HCT116 (cell line): ENCODE measurements at places on chromosomes 12 and 14. TPM values are rescaled to one million over a fixed set of nuclear protein-coding genes. Genes with fewer than 3 reads are reported as not detected.

Gene SDSL
- 19.1 TPM for total RNA-seq

Gene TAS2R46
- 0.42 TPM for total RNA-seq

Gene ADAMTS20
- total RNA-seq: not detected

Gene ACSM4
- total RNA-seq: not detected

Gene CAPZA3
- total RNA-seq: not detected

Gene ANKRD33
- not detected for total RNA-seq

Gene ZDHHC22
- total RNA-seq: 0.10 TPM

Gene EID3
- 3.0 TPM for total RNA-seq

Gene TTC6
- 0.10 TPM for total RNA-seq

Gene PLEKHG3
- 55.6 TPM for total RNA-seq

Gene ACOT4
- not detected for total RNA-seq

Gene RDH11
- 54.6 TPM for total RNA-seq

DNA sequence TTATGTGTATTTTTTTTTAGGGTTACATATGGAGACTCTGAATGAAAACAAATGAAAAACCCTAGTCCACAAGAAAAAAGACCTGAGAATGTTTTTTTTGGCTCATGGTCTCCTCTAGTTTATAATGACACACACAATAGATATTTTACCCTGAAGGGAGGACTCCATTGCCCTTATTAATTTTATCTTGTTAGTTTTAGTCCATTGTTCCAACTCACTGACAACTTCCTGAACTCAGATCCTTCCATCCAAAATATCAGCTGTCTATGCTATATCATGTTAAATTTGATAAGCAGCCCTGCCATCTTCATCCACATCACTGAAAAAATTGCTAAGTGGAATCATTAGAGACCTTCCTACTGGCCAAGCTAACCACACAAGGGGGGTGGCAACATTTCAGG lies 232.1 kb downstream of the MON2 start:
- peaks cover 28% of the 10 kb centered on the region for H3K4me1 ChIP-seq
- no peak for DNase-seq
- no peaks in the 10 kb centered on the region for H3K36me3 ChIP-seq
- H3K4me3 ChIP-seq: no peak overlapping the region
- no peak overlapping the region for H3K27ac ChIP-seq

DNA sequence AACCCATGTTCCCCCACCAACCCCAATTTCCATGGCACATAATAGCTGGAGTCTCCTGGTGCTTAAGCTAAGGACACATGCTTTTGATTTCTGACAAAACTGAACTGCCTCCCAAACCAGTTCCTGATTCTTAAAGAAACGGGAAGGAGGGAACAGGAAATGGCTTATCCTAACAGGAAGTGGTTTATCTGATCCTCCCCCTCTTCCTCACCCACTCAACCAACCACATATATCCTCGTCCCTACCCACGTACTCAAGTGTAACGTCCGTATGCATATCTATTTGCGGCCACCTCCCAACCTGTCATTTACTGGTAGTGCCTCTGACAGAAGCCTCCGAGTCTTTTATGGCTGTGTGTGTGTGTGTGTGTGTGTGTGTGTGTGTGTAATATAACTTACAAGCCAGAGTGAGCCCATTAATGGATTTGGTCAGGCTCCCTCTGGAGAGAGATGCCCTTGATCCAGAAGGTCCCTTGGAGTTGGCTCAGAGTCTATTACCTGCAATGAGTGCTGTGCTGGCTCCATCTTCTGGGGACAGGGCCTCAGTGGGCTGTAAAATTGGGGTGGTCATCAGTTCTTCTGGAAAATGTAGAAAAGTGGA lies 7.7 kb downstream of the DAZAP2 start:
- H3K27me3 ChIP-seq: no peaks in the 10 kb centered on the region
- no peak for DNase-seq
- no peak overlapping the region for H3K4me3 ChIP-seq
- peaks cover 33% of the 10 kb centered on the region for H3K36me3 ChIP-seq

GRCh38 chr12:44507461-44507860 lies 368.7 kb downstream of the NELL2 start:
- H3K27ac ChIP-seq: no peak overlapping the region
- no peaks in the 10 kb centered on the region for H3K27me3 ChIP-seq
- DNase-seq: no peak
- no peaks in the 10 kb centered on the region for H3K4me1 ChIP-seq
- no peaks in the 10 kb centered on the region for H3K36me3 ChIP-seq

DNA sequence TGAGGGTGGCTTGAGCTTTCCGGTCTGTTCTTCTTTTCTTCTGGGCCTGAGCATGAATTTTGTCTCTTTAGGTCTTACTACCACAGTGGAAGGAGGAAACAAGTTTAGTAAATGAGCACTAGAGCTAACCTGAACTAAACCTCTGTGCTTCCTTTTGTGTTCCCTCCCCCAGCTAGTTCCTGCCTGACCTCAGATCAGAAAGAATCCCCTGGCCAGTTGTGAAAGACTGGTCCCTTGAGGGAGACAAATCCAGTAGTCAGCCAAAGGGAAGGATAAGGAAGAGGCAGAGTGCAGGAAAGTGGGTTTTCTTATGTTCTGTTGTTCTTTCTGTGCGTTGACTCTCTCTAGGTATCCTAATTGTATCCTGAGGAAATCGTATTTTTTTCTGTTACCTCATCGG lies 17.5 kb downstream of the ZNF664 start:
- H3K27me3 ChIP-seq: no peaks in the 10 kb centered on the region
- H3K27ac ChIP-seq: no peak overlapping the region
- no peaks in the 10 kb centered on the region for H3K4me1 ChIP-seq
- DNase-seq: no peak

DNA sequence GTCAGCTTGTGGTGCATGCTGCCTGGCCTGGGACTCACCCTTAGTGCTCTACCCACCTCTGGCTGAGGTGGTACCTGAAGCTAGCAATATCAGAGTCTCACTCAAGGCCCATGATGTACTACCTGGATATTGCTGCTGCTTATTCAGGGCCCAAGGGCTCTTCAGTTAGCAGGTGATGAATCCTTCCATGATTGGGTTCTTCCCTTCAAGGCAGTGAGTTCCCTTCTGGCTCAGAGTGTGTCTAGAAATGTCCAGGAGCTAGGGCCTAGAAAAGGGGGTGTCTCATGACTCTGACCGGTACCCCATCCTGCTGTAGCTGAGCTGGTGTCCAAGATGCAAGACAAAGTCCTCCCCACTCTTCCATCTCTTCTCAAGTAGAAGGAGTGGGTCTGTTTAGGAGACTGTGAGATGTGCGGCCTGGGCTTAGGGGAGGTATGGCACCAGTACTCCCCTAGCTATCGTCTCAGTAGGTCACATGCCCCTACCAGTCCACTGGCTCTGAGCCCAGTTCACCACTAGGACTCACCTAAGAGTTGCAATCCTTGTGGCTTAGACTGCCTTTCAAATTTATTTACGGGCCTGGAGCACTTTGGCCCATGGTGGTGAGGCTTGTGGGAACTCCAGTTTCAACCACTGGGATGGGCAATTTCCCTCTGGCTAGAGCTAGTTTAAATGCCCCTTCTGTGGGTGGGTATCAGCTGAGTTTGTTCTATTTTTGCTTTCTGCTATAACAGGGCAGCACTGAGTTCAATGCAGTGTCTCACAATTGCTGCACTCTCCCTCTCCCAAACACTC lies 12.2 kb downstream of the PRORP start:
- H3K36me3 ChIP-seq: peaks cover 4% of the 10 kb centered on the region; the same call in 1 of the 2 replicates
- H3K27me3 ChIP-seq: no peaks in the 10 kb centered on the region
- DNase-seq: no peak
- H3K27ac ChIP-seq: no peak overlapping the region

- no peaks in the 10 kb centered on the region for H3K4me1 ChIP-seq
- H3K36me3 ChIP-seq: no peaks in the 10 kb centered on the region
- no peak overlapping the region for H3K27ac ChIP-seq
- DNase-seq: no peak
- no peaks in the 10 kb centered on the region for H3K27me3 ChIP-seq
- H3K4me3 ChIP-seq: no peak overlapping the region
Measured at GRCh38 chr12:53147653-53148052, 32.9 kb upstream of the ZNF740 start.

- H3K27ac ChIP-seq: no peak overlapping the region
- no peak overlapping the region for H3K4me3 ChIP-seq
- H3K36me3 ChIP-seq: peaks cover 6% of the 10 kb centered on the region
- no peaks in the 10 kb centered on the region for H3K27me3 ChIP-seq
- H3K4me1 ChIP-seq: no peaks in the 10 kb centered on the region
- DNase-seq: no peak
Measured at GRCh38 chr12:100311317-100311716, 44.3 kb downstream of the SCYL2 start.

DNA sequence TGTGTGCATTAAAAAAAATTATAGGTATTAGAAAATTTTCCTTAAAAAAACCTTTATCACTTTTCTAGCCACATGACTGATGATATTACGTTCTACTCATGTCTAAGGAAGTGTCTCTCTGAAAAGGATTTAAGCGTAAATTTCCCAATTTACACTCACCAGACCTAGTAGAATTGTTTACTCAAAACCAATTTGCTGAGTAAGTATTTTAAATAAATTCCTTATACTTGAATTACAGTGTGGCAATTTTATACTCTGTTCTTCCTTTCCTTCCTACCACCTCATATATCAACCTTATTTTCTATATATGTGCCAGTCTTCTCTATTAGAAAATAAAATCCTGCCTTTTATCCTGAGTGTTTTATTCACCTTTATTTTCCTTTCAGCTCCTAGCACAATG lies 1035.1 kb downstream of the TRHDE start:
- no peaks in the 10 kb centered on the region for H3K4me1 ChIP-seq
- H3K27ac ChIP-seq: no peak overlapping the region
- H3K4me3 ChIP-seq: no peak overlapping the region
- no peaks in the 10 kb centered on the region for H3K27me3 ChIP-seq
- no peak for DNase-seq
- no peaks in the 10 kb centered on the region for H3K36me3 ChIP-seq

DNA sequence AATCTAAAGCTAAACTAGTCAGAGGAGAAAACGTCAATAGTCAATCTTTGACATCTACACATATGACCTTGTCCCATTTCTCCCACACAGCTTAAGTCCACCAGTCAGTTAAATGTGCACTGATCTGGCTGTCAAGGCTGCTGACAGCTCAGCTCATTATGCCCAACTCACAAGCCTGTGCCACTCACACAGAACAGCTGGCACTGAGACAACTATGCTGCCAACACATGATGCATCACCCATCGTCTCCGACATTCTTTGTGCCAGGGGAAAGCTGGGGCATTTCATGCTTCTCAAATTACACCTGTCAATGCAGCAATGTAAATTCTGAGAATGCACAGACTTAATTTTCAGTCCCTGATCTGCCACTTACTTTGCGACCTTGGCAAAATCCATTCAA lies 25.3 kb downstream of the GNS start:
- H3K36me3 ChIP-seq: peaks cover 6% of the 10 kb centered on the region; the same call in 1 of the 2 replicates
- H3K27ac ChIP-seq: no peak overlapping the region
- H3K27me3 ChIP-seq: no peaks in the 10 kb centered on the region
- H3K4me1 ChIP-seq: peaks cover 12% of the 10 kb centered on the region
- H3K4me3 ChIP-seq: no peak overlapping the region

GRCh38 chr12:80293759-80294158 lies 150.3 kb upstream of the PTPRQ start:
- DNase-seq: no peak
- no peak overlapping the region for H3K27ac ChIP-seq
- H3K27me3 ChIP-seq: no peaks in the 10 kb centered on the region
- H3K36me3 ChIP-seq: no peaks in the 10 kb centered on the region
- H3K4me1 ChIP-seq: no peaks in the 10 kb centered on the region

DNA sequence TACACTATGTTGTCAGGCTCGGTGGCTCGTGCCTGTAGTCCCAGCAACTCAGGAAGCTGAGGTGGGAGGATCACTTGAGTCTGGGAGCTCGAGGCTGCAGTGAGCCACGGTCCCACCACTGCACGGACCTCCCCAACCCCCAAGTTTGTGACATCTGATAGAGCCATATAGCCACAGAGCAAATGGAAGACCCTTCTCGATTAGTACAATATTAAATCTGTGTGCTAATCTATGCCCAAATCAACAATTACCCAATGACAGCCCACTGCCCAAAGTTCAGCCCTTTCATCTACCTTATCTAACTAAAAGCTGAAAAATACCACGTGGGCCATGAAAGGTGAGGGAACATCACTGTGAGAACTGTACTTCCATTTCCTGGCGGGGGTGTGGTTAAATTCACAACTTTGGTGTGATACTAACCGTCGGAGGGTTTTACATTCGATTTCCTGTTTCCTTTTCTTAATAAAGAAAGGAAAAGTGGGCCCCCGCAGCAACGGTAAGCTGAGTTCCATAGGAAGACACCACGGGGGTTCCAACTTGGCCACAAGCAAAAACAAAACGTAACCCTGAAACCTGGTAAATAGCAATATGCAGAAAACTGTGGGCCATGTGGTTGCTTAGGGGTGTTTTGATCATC lies 31.2 kb upstream of the FOS start:
- H3K27me3 ChIP-seq: no peaks in the 10 kb centered on the region
- no peaks in the 10 kb centered on the region for H3K4me1 ChIP-seq
- no peak overlapping the region for H3K27ac ChIP-seq
- no peak for DNase-seq

DNA sequence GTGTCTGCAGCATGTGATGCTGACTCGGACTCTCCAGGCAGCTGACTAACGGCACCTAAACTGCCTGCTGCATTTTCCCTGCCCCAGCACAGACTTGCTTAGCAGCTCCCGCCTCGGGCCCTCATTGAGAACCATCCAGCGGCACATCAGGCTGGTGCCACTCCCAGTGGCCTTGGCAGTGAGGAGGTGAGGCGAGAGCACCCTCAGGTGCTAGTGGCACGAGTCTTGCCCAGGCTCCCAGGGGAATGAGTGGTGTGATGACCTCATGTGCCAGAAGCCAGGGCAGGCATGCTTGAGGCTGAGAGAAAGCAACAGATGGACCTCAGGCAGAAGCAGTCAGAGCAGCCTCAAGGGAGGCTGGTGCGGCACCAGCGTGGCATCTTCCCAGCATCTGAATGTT lies 60.2 kb downstream of the PRKCH start:
- no peak overlapping the region for H3K27ac ChIP-seq
- H3K36me3 ChIP-seq: no peaks in the 10 kb centered on the region
- H3K4me3 ChIP-seq: no peak overlapping the region
- no peak for DNase-seq

DNA sequence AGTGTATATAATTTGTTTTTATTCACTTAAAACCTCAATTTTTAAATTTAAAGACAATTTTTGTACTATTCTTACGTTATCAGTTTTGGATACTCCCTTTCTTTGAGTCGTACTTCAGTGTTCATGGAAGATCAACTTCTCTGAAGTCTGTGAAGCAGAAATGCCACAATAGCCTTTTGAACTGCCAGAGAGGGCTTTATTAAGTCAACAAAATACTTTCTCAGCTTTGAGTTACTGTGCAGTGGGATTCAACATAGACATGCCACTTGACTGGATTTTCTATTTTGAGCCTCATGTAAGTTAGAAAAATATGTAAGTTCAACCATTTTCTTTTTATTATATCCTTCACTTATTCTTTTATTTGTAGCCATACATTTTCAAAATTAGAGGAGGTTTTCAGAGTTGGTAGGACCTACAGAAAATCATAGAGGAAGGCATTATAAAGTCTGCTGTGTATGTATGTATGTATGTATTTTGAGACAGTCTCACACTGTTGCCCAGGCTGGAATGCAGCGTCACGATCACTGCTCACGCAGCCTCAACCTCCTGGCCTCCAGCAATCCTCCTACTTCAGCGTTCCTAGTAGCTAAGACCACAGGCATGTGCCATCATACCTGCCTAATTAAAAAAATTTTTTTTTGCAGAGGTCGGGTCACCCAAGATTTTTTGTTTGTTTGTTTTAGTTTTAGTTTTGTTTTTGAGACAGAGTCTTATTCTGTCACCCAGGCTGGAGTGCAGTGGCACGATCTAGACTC lies 31.3 kb upstream of the BCAT1 start:
- no peak overlapping the region for H3K27ac ChIP-seq
- no peaks in the 10 kb centered on the region for H3K4me1 ChIP-seq
- no peak for DNase-seq
- no peaks in the 10 kb centered on the region for H3K27me3 ChIP-seq
